COLO829 (cell line): ENCODE measurements at places on chromosomes 12 and 14.
A peak's percentile ranks its signal among the peaks of the same experiment; 100 is the strongest.

GRCh38 chr14:22097072-22097471 lies 423.5 kb upstream of the OR4E1 start:
- DNase-seq = no peak

GRCh38 chr12:92803903-92804302 lies 101.1 kb downstream of the PLEKHG7 start:
- no peak for DNase-seq

DNA sequence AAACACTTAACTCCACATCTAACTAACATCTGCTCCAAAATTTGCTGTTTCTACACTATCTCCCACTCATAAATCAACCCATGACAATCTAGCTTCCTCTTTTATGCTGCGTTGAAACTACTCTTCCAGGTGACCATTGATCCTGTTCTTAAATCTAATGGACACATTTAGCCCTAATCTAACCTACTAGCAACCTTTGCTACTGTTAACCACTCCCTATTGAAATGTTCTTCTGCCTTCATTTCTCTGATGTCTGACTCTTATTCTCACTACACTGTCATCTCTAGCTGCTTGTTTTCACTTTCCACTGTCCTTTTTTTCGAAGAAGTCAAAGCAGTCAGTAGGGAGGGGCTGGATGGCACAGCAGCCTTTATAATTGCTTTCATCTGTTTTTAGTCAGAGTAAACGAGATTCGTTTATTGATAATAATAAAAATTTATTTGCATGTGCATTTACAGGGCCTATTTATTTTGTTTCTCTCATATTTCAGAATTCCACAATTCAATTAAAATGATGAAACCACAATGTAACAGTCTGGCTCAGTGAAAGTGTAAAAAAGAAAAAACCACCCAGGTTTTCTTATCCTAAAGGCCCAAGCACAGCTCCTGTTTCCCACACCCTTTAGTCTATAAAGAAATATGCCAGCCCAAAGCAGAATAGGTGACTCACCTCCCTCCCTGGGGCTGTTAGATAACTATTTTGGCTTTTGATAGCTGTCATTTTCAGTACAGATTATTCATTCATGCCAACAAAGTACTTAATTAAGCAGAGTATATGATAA lies 44.9 kb downstream of the ATP2B1 start:
- no peak for DNase-seq

DNA sequence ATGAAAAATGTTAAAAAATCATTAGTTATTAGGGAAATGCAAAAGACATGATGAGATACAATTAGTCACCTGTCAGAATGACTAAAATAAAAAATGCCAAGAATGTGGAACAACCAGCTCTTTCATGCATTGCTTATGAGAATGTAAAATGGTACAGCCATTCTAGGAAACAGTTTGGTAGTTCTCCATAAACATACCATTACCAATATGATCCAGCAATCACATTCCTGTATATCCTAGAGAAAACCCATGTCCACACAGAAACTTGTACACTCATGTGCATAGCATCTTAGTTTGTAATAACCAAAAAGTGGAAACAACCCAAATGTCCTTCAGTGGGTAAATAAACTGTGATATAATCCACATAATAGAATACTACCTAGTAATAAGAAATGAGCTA lies 245.7 kb downstream of the FUT8 start:
- DNase-seq = no peak

DNA sequence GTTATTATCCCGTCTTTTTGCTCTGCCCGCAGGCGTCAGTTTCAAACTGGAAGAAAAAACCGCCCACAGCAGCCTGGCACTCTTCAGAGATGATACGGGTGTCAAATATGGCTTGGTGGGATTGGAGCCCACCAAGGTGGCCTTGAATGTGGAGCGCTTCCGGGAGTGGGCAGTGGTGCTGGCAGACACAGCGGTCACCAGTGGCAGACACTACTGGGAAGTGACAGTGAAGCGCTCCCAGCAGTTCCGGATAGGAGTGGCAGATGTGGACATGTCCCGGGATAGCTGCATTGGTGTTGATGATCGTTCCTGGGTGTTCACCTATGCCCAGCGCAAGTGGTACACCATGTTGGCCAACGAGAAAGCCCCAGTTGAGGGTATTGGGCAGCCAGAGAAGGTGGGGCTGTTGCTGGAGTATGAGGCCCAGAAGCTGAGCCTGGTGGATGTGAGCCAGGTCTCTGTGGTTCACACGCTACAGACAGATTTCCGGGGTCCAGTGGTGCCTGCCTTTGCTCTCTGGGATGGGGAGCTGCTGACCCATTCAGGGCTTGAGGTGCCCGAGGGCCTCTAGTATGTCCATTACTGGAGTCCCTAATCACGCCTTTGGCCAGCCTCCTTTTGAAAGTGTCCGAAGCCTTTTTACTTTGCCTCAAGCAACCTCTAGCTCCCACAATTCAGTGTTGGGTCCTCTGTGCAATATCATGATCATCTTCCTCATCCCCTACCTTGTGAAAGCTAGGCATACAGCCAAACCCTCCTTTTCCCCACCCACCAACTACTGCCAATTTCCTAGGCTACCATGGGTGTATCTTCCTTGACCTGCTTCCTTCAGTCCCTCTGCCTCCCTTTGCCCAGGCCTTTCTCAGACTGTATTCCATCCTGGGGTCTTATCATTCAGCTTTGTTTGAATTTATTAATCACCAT lies 891 bp downstream of the SPRYD4 start:
- DNase-seq = peak; percentile 23

DNA sequence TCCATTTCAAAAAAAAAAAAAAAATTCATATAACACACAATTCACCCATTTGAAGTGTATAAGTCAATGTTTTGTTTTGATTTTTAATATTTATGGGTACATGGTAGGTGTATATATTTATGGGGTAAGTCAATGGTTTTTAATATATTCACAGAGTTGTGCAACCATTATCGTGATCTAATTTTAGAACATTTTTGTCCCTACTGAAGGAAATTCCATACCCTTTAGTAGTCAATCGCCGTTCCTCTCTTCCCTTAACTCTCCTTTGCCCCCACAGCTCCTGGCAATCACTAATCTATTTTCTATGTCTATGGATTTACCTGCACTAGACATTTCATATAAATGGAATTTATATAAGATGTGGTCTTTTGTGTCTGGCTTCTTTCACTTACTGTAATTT lies 92.8 kb downstream of the TRAFD1 start:
- no peak for DNase-seq

DNA sequence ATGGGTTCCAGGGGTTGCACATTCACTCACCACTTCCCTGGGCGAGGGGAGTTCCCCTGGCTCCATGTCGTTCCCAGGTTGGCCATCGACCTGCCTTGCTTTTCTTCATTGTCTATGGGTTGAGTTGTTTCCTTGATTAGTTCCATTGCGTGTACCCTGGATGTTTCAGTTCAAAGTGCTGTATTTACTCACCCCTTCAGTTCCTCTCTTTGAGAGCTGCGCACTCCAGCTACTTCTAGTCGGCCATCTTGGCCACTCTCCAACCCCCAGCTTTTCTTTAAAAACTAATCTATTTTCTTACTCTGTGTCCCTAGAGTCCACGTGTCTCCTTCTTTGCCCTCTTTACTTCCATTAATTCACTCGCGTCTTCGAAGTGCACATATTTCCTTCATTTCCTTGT lies 11.7 kb downstream of the CLEC2A start:
- DNase-seq = no peak

DNA sequence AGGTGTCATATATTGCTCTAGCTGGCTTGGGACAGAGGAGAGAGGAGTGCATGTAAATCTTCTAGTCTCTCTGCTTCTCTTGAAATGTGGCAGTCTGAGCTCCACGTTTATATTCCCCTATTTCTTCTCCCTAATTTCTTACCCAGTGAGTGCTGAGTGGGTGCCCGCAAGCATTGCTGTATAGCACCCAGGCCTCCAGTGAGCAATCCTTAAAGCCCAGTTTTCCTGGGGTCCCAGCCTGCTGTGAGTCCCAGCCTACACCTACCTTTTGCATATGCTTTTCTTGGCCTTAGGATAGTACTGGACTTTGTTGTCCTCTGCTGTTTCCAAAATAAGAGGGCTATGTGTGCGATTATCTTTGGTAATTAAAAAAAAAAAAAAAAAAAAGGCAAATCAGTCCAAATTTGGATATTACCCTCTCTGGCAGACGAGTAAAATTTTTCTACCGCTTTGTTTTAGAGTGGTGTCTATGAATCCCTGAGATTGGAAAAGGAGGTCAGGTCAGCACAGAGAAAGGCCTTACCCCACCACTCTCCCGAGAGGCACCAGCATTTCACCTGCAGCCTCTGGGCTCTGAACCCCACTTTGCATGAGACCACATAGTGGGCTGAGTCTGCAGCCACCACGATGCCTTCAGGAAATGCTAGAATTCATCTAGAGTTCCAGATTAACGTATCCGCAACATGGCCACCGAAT lies 1.1 kb downstream of the MGST1 start:
- DNase-seq = no peak

GRCh38 chr14:32009221-32009975 lies 67.7 kb upstream of the ARHGAP5 start:
- DNase-seq = peak; percentile 58

DNA sequence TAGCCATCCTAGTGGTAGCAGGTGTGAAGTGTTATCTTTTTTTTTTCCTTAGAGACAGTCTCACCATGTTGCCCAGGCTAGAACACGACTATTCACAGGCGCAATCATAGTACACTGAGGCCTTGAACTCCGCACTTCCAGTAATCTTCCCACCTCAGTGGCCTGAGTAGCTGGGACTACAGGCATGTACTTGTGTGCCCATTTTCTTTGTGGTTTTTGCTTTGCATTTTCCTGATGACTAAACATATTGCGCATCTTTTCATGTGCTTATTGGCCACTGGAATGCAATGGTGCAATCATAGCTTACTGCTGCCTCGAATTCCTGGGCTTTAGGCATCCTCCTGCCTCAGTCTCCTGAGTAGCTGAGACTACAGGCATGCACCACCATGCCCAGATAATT lies 33.3 kb upstream of the GCH1 start:
- DNase-seq = no peak

DNA sequence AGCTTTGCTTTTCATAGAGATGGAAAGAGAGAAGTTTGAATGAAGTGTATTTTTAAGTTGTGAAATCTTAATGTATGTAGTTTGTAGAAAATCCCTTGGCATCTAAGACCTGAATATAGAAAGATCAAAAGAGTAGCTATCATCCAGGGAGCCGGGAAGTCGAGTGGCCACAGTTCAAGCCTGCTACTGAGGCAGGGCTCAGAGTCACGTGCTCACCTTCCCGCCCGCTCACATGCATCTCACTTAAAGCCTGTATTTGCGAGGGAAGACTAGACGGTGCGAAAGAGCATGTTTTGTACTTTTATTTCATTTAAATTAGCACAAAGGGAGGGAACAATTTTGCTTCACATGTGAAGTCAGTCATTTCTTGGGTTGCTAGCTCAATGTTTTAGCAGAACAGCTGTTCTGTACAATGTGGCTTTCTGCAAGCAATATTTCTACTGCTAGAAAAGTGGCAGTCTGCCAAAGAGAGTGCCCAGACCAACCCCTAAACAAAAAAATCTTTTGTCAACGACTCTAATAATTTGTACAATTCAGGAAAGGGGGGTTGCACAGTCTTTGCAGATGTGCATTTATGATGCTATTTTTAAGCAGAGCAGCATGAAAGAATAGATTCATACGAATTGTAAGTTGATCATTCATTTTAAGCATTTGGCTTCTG lies 290.7 kb downstream of the NPAS3 start:
- DNase-seq = peak; percentile 42

GRCh38 chr12:95298916-95299315 lies 81.3 kb downstream of the VEZT start:
- no peak for DNase-seq

DNA sequence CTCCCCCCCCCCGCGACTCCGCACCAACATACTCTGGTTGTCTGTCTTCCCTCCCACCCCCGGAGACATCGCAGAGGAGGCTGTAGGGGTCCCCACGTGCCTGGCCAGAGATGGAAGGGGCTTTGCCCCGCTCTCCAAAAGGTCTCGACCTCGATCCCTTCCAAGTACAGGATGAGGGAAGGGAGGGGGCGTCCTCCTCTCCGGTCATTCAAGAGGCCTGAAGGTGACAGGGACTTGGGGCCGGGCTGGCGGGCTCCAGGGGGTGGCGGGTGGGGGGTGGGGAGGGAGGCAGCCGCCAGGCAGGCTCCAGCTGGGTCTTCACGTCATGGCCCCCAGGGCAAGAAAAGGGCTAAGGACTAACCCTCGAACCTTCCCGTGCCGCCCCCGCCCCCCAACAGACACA lies 15.1 kb downstream of the TBX3 start:
- no peak for DNase-seq

DNA sequence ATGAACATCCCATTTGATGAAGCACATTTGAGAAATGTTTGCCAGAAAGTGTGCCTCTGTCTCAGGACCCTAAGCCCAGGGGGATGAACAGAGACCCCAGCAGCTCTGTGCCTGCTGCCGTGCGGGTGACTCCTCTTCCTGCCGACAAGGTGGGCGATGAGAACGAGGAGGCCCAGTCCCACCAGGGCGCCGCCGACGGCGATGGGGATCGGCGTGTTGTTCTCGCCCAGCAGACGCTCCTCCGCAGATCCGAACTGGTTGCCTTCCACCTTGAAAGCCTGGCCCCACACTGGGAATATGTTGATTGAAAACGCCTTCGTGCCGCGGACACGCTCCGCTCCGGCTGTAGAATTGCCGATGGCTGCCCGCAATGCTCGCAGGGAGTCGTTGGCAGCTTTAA lies 44.1 kb downstream of the LRTM2 start:
- DNase-seq = no peak

DNA sequence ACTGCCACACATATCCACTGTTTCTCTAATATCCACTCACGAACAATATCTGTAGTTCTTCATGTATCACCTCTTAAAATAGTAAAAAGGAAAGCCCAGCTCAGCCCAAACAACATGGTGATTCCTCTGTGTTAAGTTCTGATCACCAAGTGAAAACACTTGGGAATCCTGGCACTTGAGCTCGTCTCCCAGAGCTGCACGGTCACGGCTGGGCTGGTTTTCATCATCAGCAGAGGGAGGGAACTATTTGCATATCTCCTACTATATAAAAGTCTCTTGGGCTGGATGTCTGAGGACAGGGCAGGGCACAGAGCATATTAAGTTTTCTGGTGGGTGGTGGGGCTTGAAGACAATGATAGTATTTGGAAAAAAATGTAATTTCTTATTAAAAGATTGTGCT lies 870.6 kb downstream of the TMEM121 start:
- DNase-seq = no peak

- DNase-seq = no peak
These were observed 5.6 kb downstream of the WASHC4 start for GRCh38 chr12:105113094-105113493.

GRCh38 chr14:51535443-51536044 lies 116.2 kb upstream of the FRMD6 start:
- DNase-seq = no peak

- no peak for DNase-seq
These were observed 105.8 kb upstream of the NAP1L1 start for GRCh38 chr12:76190299-76190698.

- DNase-seq = no peak
These were observed 216.3 kb upstream of the ATXN7L3B start for GRCh38 chr12:74321381-74321780.

GRCh38 chr12:5197656-5198055 lies 154.0 kb downstream of the KCNA5 start:
- DNase-seq = no peak

DNA sequence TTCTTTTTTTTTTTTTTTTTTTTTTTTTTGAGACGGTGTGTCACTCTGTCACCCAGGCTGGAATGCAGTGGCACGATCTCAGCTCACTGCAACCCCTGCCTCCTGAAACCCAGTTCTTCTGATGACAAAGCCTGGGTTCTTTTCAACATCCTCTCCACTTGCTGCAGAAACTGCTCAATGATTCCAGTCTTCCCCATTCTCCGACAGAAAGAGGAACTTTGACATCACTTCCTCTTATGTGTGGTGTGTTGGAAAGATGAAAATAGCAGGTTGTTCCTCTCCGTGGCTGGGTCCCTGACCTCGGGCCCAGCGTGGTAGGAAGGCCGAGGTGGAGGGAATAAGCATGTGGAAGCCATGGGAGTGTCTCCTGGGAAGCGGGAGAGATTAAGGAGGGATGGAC lies 198.4 kb downstream of the PHETA1 start:
- no peak for DNase-seq
